ENCODE measurements at places on chromosomes 13 and 19.

GRCh38 chr13:32409561-32410421, 18.1 kb downstream of the N4BP2L1 start:
- DNase-seq: peak; percentile 53

DNA sequence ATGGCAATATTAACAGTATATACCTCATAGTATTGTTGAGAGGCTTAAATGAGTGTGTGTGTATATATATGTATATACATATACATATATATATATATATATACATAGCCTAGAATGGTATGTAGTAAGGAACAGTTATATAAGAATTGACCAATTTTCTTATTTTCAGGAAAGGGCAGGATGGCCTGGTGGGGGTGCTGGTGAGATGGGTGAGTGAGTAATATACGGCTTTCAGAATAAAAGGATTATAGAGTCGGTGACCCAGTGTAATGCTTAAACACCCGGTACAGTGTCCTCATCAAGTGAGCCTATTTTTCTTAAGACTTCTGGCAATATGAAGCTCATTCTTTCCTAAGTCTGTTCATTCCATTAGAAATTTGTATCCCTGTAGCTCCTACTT, 11.7 kb upstream of the FAM216B start:
- DNase-seq: no peak

DNA sequence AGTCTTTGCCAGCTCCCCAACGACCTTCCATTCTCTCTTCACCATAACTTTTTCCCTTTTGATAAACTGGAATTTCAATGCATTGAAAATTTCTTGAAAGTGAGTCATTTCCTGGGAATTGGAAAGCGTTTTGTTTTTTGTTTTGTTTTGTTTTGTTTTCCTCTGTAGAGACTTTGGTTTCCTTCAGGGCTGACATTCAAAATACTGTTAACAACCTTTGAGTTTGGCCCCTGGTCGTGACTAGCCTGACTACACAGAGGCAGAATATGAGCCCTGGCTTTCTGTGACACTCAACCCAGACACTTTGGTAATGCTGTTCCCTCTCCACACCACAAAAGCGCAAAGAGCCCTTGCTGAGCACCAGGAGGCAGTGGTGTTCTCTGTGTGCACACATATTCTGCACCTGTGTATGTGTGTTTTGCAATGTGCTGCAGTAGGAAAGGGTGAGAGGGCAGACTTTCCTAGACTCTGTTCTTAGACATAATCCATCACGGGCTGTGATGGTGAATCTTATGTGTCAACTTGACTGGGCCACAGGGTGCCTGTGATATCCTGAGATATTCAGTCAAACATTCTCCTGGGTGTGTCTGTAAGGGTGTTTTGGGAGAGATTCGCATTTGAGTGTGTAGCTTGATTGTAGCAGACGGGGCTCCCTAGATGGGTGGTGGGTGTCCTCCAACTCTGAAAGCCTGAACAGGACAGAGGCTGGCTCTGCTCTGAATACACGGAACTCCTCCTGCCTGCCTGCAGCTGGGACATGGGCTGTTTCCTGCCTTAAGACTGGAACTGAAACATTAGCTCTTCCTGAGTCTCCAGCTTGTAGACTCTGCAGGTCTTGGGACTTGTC, 29.5 kb upstream of the ANKRD10 start:
- DNase-seq: peak; percentile 51

DNA sequence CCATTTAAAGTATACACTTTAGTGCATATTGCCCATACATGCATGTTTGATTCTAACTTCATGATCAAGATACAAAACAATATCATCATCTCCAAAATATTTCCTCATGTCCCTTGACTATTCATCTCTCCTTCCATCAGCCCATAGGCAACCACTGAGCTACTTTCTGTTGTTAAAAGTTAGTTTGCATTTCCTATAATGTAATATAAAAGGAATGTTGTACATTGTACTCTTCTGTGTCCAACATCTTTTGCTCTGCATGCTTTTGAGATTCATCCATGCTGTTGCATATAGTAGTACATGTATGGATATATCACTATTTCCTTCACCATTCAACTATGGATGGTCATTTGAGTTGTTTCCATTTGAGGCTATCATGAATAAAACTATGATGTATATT, 74.7 kb downstream of the ITGBL1 start:
- DNase-seq: no peak

GRCh38 chr13:28750187-28751045, 31.6 kb upstream of the SLC46A3 start:
- no peak for DNase-seq

DNA sequence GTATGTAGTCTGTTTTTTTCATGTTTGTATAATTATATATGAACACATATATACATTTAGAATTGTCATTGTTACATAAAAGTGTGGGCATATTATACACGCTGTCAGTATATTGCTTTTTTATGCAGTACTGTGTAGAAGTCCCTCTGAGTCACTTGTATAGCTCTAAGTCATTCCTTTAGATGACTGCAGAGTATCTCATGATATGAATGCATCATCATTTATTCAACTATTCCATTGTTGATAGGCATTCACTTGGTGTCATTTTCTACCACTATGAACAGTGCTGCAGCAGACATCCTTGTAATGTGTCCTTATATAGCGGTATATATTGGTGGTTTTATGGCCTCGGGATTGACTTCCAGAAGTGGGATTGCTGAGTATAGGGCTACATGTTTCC, 15.3 kb downstream of the RFXAP start:
- no peak for DNase-seq

GRCh38 chr19:37920591-37921450, 13.8 kb downstream of the SIPA1L3 start:
- no peak for DNase-seq

- DNase-seq: no peak
These were observed 165.8 kb downstream of the DCLK1 start for GRCh38 chr13:35965226-35965927.

DNA sequence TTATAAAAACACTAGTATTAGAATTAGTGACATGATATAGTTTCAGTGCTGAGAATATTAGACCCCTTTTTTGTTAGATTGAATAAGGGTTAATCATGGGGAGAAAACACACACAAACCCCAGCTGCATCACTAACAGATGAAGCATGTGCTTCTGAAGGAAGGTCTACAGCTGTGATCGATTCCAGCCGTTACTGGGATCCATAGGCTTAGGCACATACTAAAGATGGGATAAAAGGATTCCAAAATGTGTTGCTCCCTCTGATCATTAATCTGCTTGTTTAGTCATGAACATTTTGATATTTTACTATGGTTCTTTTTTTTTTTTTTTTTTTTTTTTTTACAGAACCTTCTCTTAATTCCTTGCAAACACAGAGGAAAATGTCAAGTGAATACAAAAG, 1591.3 kb downstream of the EFNB2 start:
- no peak for DNase-seq

GRCh38 chr13:86085890-86086289, 286.7 kb upstream of the SLITRK6 start:
- no peak for DNase-seq

- DNase-seq: no peak
These were observed 63.8 kb upstream of the LDLR start for GRCh38 chr19:11025445-11025844.

DNA sequence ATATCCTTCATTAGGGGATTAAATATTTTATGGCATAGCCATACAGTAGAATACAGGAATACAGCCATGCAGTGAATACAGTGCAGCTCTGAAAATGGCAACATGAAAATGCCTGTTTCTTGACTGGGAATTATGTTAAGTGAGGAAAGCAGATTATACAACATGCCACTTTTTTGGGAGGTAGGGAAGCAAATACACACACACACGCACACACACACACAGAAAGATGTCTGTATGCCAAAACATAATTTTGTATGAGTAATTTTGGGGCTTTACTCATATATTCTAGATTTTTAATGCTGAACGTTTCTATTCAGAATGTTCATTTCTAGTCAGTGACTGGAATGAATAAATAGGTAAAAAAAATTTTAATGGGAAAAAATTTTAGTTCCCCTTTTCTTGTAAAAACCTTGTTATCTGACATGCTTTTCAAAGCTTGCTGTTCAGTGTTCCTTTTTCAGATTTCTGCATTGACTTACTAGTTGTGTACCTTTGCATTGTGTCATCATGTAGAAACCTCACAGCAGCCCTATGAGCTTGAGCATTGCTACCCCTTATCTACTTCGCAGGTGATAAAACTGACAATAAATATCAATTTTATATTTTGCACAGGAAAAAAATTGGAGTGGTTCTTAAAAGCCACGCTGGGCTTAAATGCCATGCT, 7.8 kb downstream of the GPR183 start:
- no peak for DNase-seq

Measured in right forelimb (tissue), 1 donor.